Tibial nerve (tissue), 4 donors: ENCODE measurements at places on chromosomes 1 and 21. TPM values are rescaled to one million over a fixed set of nuclear protein-coding genes. Genes with fewer than 3 reads are reported as not detected.
A peak's percentile ranks its signal among the peaks of the same experiment; 100 is the strongest.

DNA sequence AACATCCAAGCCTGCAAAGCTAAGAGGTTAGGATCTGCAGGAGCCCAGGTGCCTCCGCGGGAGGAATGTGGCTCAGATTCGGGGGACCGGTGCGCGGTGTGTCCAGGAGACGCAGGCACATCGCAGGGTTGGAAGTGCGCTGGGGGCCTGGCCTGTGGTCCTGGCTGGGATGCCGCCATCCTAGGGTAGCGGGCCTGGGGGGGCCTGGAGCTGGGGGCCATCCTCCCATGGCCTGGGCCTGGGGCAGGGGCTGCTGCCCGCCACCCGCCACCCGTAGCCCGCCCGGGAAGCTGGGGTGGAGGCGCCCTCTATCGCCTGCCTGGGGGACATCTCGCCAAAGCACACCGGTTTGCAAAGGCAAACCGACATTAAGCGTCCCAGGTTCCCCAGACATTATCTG, 170.6 kb upstream of the ARHGEF16 start:
- H3K27me3 ChIP-seq = peaks cover 15% of the 10 kb centered on the region
- H3K4me1 ChIP-seq = no peaks in the 10 kb centered on the region
- no peak overlapping the region for H3K4me3 ChIP-seq
- no peaks in the 10 kb centered on the region for H3K36me3 ChIP-seq

The KIAA1614 gene
- total RNA-seq = 14.9 TPM

- H3K27me3 ChIP-seq = peaks cover 11% of the 10 kb centered on the region
- H3K36me3 ChIP-seq = no peaks in the 10 kb centered on the region
- no peak overlapping the region for H3K27ac ChIP-seq
- no peak overlapping the region for H3K4me3 ChIP-seq
- DNase-seq = no peak
Observed at GRCh38 chr1:206682111-206682510, 2.6 kb upstream of the MAPKAPK2 start.

GRCh38 chr1:232145768-232146167, 484.2 kb downstream of the SIPA1L2 start:
- no peak for DNase-seq
- H3K4me3 ChIP-seq = no peak overlapping the region
- no peaks in the 10 kb centered on the region for H3K4me1 ChIP-seq
- no peaks in the 10 kb centered on the region for H3K27me3 ChIP-seq
- no peak overlapping the region for H3K27ac ChIP-seq

DNA sequence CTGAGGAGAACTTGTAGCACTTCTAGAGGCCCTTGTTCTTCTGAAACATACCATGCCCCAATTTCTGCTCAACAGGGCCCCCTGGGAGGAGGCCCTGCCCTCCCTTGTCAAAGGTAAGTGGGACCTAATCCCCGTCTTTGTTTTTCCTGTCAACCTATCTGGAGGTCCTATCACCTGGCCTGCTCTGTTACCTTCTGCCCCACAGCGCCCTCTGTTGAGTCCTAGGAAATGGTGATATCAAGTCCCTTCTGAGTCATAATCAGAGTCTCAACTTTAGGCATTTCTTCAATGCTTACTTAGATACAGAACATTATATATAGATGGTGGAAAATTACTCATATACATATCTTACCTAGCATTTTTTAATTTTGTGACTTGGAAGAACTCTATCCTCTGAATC, 28.2 kb upstream of the FCRL4 start:
- H3K4me1 ChIP-seq = no peaks in the 10 kb centered on the region
- H3K27me3 ChIP-seq = no peaks in the 10 kb centered on the region
- no peak overlapping the region for H3K27ac ChIP-seq
- no peak overlapping the region for H3K4me3 ChIP-seq

- H3K4me1 ChIP-seq = no peaks in the 10 kb centered on the region
- no peak for DNase-seq
- no peak overlapping the region for H3K4me3 ChIP-seq
- no peaks in the 10 kb centered on the region for H3K27me3 ChIP-seq
- H3K36me3 ChIP-seq = no peaks in the 10 kb centered on the region
Observed at GRCh38 chr1:232728507-232729263, 76.5 kb upstream of the MAP10 start.

- H3K4me1 ChIP-seq = no peaks in the 10 kb centered on the region
- H3K36me3 ChIP-seq = no peaks in the 10 kb centered on the region
- H3K27ac ChIP-seq = no peak overlapping the region
- DNase-seq = peak; percentile 11
- H3K4me3 ChIP-seq = no peak overlapping the region
Observed at GRCh38 chr21:45262616-45263015, 25.1 kb downstream of the POFUT2 start.

The SLAMF6 gene
- total RNA-seq = 0.30 TPM

The CYP4A11 gene
- total RNA-seq = 0.42 TPM

The JAM2 gene
- 20.4 TPM for total RNA-seq

The S100A1 gene
- 102 TPM for total RNA-seq

DNA sequence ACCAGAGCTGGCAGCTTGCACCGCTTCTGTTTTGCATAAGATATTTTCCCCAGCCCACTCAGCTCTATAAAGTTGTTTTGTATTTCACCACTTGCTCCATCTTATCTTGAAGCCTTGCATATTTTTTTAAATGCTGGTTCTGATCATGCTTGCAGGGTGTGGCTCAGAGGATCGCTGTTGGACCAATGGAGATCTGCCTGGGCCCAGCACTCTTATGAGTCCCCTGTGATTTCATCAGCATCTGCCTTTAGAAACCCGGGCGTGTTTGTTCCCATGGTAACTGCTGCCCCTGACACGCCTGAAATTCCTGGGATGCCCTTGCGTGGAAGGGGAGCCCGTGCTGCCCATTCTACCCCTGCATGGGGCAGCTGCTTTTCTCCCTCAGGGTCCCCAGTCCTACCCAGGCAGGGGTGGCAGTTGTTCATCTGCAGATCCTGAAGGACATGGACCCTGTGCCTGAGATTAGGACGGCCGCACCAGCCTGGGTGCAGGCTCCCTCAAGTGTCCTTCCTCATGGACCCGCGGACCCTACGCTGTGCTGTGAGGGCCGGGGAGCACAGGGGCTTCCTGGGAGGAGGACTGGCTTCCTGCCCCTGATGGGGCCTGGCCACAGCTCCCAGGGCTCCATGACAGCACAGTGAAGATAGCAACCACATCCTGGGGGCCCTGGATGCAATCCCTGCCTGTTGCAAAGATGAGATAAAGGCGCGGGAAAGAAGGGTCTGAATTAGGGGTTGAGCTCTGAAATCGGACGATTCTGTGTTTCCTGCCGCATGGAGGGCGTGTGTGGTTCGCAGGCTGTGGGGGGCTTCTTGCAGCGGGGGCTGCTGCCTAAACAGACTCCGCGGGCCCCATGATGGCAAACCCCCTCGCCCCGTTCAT, 226.5 kb downstream of the SDCCAG8 start:
- H3K27me3 ChIP-seq = no peaks in the 10 kb centered on the region
- peaks cover 9% of the 10 kb centered on the region for H3K4me1 ChIP-seq
- DNase-seq = no peak
- peak overlapping the region; percentile 37 for H3K4me3 ChIP-seq

The RUNX3 gene
- total RNA-seq = 0.22 TPM

The ASPM gene
- total RNA-seq = 0.59 TPM

DNA sequence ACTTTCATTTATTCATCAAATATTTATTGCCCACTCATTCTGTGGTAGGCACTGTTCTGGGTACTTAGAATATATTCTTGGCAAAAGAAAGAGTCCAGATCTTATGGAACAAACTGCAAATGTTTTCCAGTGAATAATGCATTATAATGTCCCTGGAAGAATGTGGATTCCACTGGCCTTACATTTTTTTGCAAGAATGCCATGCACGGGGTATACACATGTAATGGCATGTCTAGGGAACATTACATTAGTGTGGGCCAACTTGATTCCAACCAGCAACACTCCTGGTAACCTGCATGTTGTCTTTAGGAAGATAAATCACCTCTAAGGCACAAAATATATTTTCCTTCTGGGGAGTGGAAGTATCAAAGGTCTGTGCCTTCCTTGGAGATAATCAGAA, 33.0 kb upstream of the IFI44L start:
- no peak overlapping the region for H3K27ac ChIP-seq
- H3K4me3 ChIP-seq = no peak overlapping the region
- no peaks in the 10 kb centered on the region for H3K36me3 ChIP-seq
- no peaks in the 10 kb centered on the region for H3K27me3 ChIP-seq
- H3K4me1 ChIP-seq = no peaks in the 10 kb centered on the region

- H3K36me3 ChIP-seq = no peaks in the 10 kb centered on the region
- no peaks in the 10 kb centered on the region for H3K4me1 ChIP-seq
- DNase-seq = no peak
- H3K4me3 ChIP-seq = no peak overlapping the region
- no peak overlapping the region for H3K27ac ChIP-seq
Observed at GRCh38 chr1:177977141-177977540, 7.3 kb upstream of the SEC16B start.

The COA6 gene
- total RNA-seq = 13.8 TPM

DNA sequence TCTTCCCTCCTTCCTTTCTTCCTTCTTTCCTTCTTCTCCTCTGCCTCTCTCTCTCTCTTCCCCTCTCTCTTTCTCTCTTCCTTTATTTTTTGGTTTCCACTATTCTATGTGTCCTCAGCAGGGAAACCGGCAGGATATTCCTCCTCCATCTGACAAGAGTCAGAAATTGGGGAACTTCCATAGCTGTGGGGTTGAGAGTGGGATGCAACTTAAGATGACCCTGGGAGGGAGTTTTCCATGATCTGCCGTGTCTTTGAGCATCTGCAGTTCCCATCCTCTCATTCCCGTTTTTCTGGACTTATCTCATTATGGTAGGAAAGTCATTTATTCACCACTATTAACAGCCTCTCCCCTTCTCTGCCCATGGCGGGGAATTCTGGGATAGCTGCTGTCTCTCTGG, 98.6 kb downstream of the NMNAT2 start:
- H3K4me1 ChIP-seq = no peaks in the 10 kb centered on the region
- H3K27ac ChIP-seq = no peak overlapping the region
- DNase-seq = no peak
- no peaks in the 10 kb centered on the region for H3K27me3 ChIP-seq
- H3K36me3 ChIP-seq = no peaks in the 10 kb centered on the region
